ENCODE measurements at places on chromosomes 6 and 20.

DNA sequence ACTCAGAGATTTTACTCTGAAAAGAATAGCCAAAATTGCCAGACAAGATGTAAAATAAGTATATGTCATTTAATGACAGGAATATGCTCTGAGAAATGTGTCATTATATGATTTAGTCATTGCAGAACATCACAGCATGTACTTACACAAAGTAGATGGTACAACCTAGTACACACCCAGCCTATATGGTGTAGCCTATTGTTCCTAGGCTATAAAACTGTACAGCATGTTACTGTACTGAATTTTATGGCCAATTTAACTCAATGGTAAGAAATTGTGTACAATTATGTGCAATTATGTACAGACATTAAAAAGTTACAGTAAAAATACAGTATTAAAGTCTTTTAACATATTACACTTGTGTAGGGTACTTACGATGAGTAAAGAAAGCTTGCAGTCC lies 311.9 kb upstream of the EPHA7 start:
- no peak for DNase-seq

DNA sequence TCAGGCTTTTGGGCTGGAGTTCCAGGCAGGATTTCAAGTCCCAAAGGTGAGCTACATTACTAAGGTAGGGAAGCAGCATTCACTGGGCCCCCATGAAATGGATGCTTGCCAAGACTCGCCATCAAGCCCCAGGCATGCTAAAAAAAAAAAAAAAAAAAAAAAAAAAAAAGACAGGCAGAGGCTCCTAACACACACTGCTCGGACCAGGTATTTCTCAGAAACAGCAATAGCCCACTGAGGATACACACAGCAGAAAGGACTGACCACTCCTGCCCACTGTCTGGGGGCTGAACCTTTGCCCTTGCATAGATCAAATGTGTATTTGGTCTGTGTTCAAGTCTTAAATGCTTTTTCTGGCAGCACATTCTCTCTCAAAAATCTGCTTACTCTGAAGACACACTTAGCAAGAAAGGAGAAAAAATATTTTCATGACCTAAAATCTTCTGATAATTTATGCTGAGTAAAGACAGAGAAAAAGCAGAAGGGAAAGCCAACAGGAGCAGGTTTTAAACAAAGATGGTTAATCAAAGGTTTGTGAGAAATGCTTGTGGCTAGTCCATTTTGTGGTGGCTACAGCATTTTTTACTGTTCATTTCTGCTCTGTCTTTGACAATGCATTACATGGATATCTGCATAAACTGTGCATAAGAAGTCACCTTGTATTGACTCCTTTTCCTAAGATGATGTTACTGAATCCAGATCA lies 37.9 kb upstream of the BEND6 start:
- DNase-seq, result no peak

GRCh38 chr6:151757506-151757955 lies 50.0 kb upstream of the ESR1 start:
- no peak for DNase-seq

GRCh38 chr6:123017104-123017682 lies 21.2 kb downstream of the CLVS2 start:
- no peak for DNase-seq

DNA sequence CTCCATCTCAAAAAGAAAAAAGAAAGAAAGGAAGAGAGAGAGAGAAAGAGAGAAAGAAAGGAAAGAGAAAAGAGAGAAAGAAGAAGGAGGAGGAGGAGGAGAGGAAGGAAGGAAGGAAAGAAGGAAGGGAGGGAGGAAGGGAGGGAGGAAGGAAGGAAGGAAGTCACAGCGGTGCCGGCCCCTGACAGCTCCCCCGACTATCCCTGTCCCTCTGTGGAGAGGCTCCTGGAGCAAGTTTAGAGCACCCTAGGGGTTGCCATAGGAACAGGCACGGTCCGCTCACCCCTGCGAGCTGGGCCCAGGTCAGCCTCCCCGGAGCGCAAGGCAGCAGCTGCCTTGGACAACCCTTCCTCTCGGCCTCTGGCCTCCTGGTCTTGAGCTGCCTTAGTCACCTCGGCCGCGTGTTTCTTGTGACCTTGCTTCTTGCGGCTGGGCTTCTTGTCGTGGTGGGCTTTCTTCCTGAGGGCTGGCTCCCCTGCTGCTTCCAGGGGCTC lies 6.8 kb downstream of the BNIP5 start:
- DNase-seq, result no peak

DNA sequence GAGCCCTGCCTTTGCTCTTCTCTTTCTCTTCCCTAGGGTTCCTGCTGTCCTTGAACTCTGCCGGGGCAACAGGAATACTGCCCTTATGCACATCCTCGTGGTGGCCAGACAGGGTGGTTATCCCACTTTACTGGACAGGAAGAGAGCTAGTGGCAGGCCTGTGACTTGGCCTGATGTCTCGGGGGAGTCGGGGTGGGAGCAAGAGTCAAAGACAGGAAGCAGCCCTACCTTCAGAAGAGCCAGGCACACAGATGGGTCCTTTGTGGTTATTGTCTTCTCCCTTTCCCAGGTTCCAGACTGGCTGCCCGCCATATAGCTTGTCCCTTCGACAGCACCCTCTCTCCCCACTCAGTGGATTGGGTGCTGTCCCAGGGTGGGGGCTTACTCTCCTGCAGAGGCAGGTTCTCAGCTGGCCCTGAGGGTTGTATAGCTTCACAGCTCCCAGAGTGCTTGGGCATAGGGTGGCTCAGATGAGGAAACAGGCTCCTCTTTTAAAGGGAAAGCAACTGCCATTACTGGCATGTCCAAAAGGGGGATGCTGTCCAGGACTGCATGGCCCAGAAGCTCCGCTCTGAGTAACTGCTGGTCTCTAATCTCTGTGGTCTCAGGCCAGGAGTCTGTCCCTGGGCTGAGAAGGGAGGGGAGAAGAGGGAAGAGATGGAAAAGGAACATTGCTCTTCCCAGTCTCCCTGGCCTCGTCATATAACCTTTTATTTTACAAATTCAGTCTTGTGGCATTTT lies 17.3 kb downstream of the PLCG1 start:
- no peak for DNase-seq

- DNase-seq, result no peak
Measured at GRCh38 chr6:131979515-131980337, 28.6 kb upstream of the CCN2 start.

DNA sequence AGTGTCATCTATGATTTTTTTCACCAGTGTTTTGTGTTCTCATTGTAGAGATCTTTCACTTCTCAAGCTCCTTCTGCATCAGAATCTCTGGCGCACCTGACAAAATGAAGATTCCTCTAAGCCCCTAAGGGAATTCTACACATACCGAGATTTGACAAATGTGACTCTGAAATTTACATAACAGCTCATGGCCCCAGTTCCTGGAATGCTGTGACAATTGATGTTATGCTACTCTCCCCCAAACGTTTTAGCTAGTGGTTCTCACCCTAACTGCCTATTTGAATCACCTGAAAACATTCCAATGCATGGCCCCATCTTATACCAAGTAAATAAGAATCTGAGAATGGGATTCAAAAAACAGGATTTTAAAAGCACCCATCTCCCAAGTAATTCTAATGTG lies 162.1 kb upstream of the FKBP1C start:
- DNase-seq, result no peak

GRCh38 chr20:50278684-50279531 lies 88.3 kb downstream of the CEBPB start:
- peak; percentile 80 for DNase-seq

DNA sequence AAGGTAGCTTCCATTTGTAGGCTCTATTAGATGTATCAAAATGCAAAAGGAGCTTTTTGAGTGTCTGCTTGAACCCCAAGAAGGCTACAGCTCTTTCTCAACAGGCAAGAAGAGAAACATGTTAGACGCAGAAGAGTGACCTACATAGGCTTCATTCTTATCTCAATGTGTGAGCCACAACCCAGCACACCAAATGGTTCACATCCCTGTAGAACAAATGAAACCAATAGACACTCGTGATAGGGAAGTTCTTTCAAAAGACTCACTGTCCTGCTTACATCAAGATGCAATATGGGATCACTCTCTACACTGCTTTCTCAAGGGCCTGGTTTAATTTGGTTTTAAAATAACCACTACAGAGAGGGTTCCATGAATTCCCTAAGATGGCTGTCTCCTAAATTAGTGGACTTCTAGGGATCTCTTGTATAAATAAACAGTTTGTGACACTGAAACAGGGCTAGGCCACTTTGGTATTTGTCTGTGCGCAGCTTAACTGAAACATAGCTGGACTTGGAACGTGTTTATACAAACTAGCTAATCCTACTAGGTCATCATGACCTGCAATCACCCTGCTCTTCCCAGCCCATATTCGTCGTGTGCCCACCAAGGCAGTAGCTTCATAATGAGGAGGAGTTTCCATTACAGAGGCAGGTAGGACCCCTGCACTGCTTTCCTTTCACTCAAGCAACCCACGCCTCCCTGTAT lies 225.4 kb upstream of the PREP start:
- DNase-seq, result no peak

GRCh38 chr20:45701104-45701503 lies 734 bp upstream of the WFDC13 start:
- DNase-seq, result no peak

DNA sequence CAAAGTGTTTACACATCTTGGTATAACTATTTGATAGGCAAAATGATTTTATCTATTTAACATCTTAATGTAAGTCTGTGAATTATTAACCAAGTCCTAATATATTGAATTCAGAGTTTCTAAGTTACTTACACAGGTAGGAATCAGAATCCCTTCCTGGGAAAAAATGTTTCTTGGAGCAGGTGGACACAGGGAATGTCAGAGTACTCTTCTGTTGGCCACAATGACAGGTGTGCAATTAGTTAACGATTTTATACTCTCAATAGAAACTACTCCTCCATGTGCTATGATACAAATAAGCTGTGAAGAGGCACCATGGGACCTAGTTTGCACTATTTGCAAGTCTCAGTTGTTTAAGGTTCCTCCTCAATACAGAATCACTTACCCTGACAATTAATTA lies 821 bp upstream of the TAAR5 start:
- no peak for DNase-seq

GRCh38 chr6:80363501-80364122 lies 257.1 kb downstream of the BCKDHB start:
- no peak for DNase-seq

- DNase-seq, result no peak
Measured at GRCh38 chr6:163414946-163415619, 565 bp downstream of the QKI start.

- DNase-seq, result no peak
Measured at GRCh38 chr20:49603209-49603627, 35.3 kb upstream of the PTGIS start.

DNA sequence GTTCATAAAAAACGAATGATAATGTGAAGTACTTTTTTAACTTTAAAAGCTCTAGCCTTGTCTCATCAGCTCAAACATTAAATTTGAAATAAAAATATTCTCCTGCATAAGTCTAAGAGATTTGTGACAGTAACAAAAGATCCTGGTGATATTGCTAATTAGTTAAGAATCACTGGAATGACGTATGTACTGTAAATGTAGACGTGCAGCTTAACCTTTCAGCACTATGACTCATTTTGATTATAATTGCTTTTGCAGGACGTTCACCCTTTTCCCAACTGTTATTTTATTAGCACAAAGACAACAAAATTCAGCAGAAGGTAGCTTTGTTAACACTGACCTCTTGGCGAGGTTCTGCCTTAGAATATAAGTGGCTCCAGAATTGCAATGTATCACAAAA lies 68.6 kb downstream of the TENT5A start:
- DNase-seq, result no peak

- no peak for DNase-seq
Measured at GRCh38 chr6:70864401-70864800, 92.5 kb downstream of the B3GAT2 start.

DNA sequence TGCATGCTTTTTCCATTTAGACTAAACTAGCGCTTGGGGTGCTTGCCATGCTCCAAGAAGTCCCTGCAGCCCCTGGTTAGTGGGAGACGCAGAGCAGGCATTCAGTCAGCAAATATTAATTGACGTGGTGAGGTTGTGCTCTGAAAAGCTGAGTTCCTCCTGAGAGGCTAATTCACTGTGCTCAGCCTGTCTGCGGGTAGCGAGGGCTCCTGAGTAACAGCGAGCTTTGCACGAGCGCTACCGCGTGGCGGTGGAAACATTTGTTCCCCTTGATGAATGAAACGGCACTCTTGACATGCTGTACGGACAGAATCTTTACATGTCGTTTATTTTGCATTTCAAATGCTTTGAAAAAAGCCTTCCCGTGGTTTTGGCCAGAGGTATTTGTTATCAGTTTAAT lies 170.6 kb upstream of the AGPAT4 start:
- DNase-seq, result no peak

GRCh38 chr20:1934721-1935573 lies 39.7 kb downstream of the SIRPA start:
- DNase-seq, result peak; percentile 39

DNA sequence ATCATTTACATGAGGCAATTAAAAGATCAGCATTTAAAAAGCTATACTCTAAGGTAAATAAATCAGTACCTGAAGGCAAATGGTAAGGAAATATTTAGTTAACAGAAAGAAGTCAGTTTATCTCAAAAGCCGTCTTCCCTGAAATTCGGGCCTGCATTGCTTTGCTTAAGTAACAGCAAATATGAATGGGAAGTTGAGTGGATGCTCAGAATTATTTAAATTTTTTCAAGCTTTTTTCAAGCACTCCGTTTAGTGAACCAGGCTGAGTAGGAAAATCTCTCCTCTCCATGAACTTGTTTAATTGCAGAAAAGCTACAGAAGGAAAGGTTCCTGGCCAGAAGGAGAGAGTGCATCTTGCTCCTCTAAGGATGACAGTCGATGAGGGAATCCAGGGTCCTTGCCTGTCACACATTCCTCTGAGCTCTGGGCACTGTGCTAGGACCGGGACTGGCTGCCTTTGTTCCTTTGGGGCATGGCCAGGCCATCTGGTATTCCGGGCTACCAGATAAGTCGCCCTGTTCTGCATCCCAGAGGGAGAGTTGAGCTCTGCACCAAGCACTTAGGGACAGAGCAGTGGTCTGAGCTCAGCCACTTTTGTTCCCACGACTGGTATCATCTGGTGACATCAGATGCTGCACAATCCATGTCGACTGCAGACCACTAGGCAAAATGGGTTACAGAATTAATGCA lies 77.6 kb downstream of the RIN2 start:
- DNase-seq, result no peak

DNA sequence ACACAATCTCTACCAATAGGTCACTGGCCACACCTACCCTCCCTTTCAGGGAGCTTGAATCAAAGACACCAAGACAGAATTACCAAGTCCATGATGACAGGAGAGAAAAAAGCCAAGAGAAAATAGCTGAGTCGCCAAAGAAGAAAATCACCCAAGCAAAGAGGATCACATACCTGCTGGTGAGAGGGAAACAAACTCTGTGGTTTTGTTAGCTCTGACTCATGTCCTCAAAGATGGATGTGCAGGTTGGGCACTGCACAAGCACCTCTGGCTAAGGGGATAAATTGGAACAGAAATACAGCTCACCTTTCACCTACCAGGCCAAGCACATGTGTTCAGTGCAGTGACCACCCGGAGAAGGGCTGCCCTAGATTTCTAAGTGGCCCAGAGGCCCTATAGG lies 114.8 kb downstream of the TFAP2A start:
- no peak for DNase-seq

- DNase-seq, result no peak
Measured at GRCh38 chr20:22555791-22556564, 28.4 kb downstream of the FOXA2 start.

- DNase-seq, result no peak
Measured at GRCh38 chr6:72646604-72647485, 25.0 kb downstream of the KCNQ5 start.
